Mammary epithelial cell (primary cell): ENCODE measurements at places on chromosomes 7 and 10. TPM values are rescaled to one million over a fixed set of nuclear protein-coding genes. Genes with fewer than 3 reads are reported as not detected.

DNA sequence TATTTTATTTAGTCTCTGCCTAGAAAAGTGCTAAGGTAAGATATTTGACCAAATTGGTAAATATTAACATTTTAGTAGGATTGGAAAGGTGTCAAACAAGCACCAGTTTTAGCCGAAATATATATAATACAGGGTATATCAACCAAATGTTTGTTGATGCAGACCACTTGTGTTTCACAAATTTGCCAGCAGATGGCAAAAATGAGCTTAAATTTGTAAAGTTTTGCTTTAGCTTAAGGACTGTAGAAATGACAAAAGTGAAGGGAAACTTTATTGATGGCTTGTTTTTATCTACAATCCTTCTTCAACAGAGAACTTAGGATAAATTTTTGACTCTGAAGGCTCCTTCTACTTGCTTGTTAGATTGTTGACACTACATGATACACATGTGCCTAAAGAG lies 4.8 kb upstream of the POLR1F start:
- DNase-seq, result peak; percentile 21

DNA sequence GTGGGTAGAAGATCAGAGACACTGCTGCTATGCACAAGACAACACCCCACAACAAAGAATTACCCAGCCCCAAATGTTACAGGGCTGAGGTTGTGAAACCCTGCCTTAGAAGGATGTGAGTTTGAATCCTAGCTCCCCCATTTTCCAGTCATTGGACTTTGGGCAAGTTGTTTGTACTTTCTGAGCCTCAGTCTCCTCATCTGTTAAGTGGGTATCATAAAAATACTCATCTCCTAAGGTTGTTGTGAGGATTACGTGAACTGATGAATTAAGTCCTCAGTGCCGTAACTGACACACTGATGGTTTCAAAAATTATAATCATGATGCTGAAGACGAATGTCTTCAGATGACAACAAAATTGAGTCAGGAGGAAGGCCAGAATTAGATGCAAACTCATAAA lies 30.3 kb downstream of the RHOBTB1 start:
- DNase-seq, result no peak

GRCh38 chr10:48390933-48391845 lies 84.7 kb downstream of the MAPK8 start:
- DNase-seq, result peak; percentile 81

GRCh38 chr10:10798864-10799192 lies 218.8 kb upstream of the CELF2 start:
- no peak for DNase-seq

GRCh38 chr10:70323138-70323696 lies 39.4 kb upstream of the NPFFR1 start:
- DNase-seq, result no peak

- no peak for DNase-seq
Observed at GRCh38 chr10:70324339-70324861, 40.6 kb upstream of the NPFFR1 start.

DNA sequence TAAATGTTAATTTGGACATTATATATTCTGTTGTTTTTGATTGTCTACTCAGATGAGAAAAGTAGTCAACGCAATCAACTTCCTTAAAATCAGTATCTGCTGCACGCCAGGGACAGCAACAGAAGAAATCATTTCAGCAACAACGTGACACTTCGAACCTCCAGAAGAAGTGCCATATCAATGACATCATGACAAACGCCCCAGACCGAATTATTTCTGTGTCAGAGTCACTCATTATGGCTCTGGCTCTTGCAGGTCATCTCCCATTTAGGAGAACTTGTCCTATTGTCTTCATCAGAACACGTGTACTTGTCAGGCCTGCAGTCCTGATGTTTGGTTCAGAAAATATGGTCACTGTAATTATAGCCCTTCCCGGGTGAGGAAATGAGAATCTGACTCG lies 276.3 kb downstream of the ADARB2 start:
- no peak for DNase-seq

- DNase-seq, result no peak
Observed at GRCh38 chr7:1141651-1142050, 18.3 kb downstream of the ZFAND2A start.

DNA sequence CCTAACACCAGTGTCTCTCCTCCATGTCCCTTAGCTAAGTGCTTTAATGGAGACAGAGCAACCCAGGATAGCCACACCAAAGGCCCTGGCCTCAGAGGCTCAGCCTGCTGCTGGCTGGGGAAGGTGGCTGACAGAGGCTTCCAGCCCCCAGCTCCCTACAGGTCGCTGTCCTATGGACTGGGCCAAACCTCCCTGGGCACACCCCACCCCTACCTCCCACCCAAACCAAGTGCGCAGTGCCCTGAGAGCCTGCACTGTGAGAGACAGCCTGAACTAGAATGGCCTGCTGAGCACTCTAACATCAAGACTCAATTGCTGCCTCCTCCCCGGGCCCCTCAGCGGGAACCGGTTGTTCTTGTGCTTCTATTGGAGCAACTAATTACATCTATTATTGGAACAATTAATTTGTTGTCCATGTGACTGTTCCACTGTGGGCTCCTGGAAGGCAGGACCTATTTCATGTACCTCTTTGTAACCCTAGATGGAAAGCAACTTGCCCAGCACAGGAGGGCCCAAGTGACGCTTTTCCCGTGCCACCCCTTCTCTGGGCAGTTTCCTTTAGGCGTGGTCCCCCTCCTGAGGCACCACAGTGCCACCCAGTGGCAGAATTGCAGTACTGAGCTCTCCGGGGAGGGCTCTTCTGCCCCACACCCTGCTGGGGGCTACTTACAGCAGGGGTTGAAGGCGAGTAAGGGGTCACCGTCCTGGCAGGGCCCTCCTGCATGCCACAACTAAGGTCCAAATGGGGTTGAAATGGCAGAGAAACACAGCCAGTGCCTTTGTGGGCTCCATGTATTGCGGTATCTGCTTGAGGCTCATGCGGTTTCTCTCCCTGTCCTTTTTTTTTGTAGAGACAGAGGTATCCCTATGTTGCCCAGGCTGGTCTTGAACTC lies 63.7 kb upstream of the WAPL start:
- DNase-seq, result peak; percentile 44

GRCh38 chr7:142375710-142376313 lies 118.0 kb upstream of the PRSS58 start:
- DNase-seq, result peak; percentile 66

- DNase-seq, result no peak
Observed at GRCh38 chr7:73721377-73721817, 1.9 kb upstream of the STX1A start.

- DNase-seq, result no peak
Observed at GRCh38 chr7:139976055-139976837, 86.5 kb downstream of the PARP12 start.

- DNase-seq, result peak; percentile 79
Observed at GRCh38 chr7:148633761-148634160, 43.2 kb downstream of the C7orf33 start.

GRCh38 chr10:123884907-123885381 lies 6.7 kb downstream of the CPXM2 start:
- DNase-seq, result no peak

- no peak for DNase-seq
Observed at GRCh38 chr7:117137868-117138267, 184.6 kb downstream of the ST7 start.

ZNF783 gene
- 14.5 and 17.3 TPM in 2 replicates for total RNA-seq

ZNF22 gene
- total RNA-seq, result 7.7 and 10.5 TPM in 2 replicates

HMX2 gene
- total RNA-seq, result not detected

MYOF gene
- 273 TPM for total RNA-seq

OR2A1 gene
- 0.17 TPM for total RNA-seq

OR2A5 gene
- not detected for total RNA-seq

SFMBT2 gene
- total RNA-seq, result 1.1 and 2.2 TPM in 2 replicates

TMEM236 gene
- total RNA-seq, result 0.17 TPM

VSTM2A gene
- total RNA-seq, result not detected in 2 replicates

NANOS1 gene
- 9.8 TPM for total RNA-seq
